Activated CD4-positive, alpha-beta T cell treated with anti-CD3 and anti-CD28 coated beads, Interleukin-10, Interleukin-2, amounts not matched to agents 100 ng/mL and 50 ng/mL, durations not matched to agents 16 hours and 8 hours (primary cell): ENCODE measurements at places on chromosomes 1 and 21.

- no peak for DNase-seq
Measured at GRCh38 chr1:212686591-212686990, 13.0 kb downstream of the BATF3 start.

DNA sequence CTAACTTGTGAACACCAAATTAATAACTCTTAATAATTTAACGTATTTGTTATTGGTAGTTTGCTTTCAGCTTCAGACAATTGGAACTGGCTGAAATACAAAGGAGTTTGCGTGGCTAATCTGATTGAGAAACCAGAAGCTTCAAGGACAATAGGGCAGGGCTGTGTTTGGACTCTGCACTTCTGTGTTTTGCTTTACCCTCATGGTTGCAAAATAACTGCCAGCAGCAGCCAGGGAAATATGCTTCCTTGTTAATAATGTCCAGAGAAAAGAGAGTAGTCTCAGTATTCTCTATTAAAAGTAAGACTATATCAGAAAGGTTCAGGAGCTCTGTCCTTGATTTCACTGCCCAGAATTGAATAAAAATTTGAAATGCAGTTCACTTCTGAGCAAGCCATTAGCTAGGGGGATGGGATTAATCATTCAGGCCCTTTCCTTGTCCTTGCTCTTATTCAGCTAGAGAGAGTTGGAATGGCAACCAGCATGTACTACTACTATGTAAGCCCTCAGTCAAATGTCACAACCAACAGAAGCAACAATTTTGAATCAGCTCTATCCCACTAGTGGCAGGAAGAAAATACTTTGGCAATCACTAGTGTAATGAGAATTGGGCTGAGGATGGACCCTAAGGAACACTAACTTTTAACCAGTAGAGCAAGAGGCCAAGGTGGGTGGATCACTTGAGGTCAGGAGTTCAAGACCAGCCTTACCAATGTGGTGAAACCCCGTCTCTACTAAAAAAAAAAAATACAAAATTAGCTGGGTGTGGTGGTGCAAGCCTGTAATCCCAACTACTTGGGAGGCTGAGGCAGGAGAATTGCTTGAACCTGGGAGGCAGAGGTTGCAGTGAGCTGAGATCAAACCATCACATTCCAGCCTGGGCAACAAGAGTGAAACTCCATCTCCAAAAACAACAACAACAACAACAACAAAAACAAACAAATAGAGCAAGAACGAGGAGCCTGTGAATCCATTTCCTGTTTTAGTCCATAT, 76.8 kb downstream of the POU2F1 start:
- DNase-seq = no peak

DNA sequence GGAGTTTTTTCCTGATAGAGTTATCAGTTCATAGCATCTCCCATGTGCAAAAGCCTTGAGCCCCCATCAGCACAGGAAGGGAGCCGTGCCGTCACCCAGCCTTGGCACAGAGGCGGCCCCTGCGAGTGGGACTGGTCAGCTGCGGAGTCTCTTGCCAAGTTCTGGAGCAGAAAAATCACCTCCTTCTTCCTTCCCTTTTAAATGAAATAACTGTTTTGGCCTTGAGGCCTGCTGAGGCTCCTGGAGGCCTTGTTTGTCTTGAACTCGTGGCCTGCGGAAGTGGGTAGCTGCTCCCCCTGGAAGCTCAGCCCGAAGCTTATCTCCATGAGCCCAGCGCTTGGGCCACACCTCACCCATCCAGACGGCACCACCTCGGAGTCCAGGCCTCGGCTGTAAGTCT, 145.7 kb upstream of the TMEM51 start:
- no peak for DNase-seq

GRCh38 chr1:156893048-156893953, at the start of gene PEAR1:
Gene PEAR1 (plus strand): TSS chr1:156893718. CDS start chr1:156903927, 10,209 bp downstream.
- DNase-seq = no peak

DNA sequence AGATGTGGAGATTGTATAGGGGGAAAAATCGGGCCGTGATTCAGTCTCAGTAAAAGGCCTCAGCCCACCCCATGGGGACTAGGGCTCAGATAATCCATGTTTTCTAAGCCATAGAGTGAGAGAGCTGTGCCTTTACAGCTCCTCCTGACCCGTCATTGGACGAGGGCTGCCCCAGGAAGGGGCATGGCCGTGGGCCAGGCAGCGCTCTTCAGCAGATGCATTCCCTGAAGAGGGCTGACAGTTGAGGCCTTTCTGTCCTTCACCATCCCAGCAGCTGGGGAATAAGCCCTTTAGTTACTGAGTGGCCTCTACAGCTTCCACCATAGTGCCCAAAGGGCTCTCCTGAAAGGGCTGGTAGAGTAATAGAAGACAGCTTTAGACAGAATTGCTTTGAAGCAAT, 57.2 kb downstream of the ST3GAL3 start:
- no peak for DNase-seq

GRCh38 chr21:45831991-45832740, 149.4 kb upstream of the COL6A1 start:
- no peak for DNase-seq

GRCh38 chr1:9892563-9893528, 17.2 kb downstream of the CTNNBIP1 start:
- DNase-seq = no peak

- DNase-seq = peak; percentile 18
Measured at GRCh38 chr1:29736582-29737188, 500.4 kb downstream of the PTPRU start.

GRCh38 chr1:11753555-11754208, 8.3 kb upstream of the C1orf167 start:
- no peak for DNase-seq

DNA sequence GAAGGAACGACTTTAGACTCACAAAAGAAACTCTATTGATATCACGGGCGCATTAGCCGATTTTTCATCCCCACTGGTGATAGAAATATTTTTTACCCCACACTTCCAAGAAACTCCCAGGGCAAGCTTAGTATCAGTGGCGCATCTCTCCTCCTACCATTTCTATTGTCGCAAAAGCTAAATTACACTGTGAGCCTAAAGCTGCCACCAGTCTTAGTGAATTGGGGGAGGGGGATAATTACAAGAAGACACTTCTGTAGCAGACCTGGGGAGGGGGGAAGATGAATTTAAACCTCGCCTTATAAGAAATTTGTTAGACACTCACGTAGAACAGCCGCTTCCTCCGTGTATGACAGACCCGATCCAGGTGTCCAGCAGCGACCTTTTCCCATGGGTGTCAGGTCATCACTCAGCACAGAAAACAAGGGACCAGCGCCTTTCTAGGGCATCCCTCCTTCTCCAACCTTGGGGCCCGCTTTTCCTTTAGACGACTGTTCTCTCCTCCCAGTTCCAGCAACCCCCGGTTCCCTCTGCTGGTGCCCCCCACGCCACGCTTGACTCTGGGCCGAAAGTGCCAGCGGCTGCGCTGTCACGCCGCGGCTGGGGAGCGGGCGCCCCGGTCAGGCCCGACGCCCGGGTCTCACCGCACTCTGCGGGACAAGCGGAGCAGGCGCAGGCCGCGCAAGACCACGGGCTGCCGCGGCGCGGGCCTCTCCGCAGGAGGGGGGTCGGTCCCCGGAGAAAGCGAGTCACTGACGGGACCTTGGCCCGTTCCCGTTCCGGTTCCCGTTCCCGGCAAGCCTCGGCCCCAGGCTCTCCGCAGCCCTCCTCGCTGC, 821 bp downstream of the PHC2 start:
- peak; percentile 16 for DNase-seq

- DNase-seq = peak; percentile 87
Measured at GRCh38 chr1:41728403-41729202, 190.1 kb downstream of the HIVEP3 start.

- DNase-seq = no peak
Measured at GRCh38 chr1:204359131-204359473, 627 bp downstream of the PLEKHA6 start.

DNA sequence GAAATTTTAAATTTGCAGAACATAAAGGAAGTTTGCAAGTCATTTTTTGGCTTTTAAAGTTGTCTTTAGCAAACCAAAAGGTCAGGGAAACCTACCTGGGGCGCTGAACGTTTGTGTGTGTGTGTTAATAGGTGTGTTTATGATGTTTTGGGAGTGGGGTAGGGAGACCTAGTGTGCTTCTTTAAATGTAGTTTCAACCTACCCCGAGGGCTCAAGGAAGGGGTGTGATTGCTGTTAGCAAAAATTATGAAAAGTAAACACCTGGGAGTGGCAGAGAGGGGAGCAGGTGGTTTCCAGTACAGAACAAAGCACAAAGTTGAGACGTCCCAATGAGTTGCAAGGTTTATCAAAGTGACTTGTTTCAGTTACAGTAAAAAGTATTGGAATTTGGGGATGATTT, 58.7 kb upstream of the WDR26 start:
- no peak for DNase-seq
